Calu3 (cell line): ENCODE measurements at places on chromosomes 3 and 15.
A peak's percentile ranks its signal among the peaks of the same experiment; 100 is the strongest.

DNA sequence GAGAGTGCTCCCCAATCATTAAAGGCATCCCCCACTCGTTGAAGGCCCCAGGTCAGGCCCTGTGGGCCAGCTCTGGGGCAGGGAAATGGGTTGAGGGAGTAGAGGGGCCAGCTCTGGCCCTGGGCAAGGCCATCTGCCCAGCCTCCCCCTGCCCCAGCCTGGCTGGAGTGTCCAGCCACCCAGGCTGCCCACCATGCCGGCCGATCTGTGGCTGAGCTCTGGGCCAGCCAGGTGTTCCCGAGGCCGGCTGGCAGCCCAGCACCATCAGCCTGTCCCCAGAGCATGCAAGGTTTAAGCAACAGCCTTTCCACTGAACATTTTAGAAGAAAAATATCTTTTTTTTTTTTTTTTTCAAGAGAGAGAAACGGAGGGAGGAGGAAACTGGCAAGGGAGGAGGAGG lies 62.8 kb upstream of the LINGO1 start:
- H3K27me3 ChIP-seq = peaks cover 100% of the 10 kb centered on the region
- no peak for DNase-seq
- no peaks in the 10 kb centered on the region for H3K36me3 ChIP-seq
- H3K4me1 ChIP-seq = no peaks in the 10 kb centered on the region
- H3K4me3 ChIP-seq = no peak overlapping the region

- peaks cover 13% of the 10 kb centered on the region for H3K27me3 ChIP-seq
- H3K4me3 ChIP-seq = no peak overlapping the region
- H3K4me1 ChIP-seq = no peaks in the 10 kb centered on the region
- H3K36me3 ChIP-seq = no peaks in the 10 kb centered on the region
Observed at GRCh38 chr3:134038716-134039115, 9.0 kb upstream of the SLCO2A1 start.

DNA sequence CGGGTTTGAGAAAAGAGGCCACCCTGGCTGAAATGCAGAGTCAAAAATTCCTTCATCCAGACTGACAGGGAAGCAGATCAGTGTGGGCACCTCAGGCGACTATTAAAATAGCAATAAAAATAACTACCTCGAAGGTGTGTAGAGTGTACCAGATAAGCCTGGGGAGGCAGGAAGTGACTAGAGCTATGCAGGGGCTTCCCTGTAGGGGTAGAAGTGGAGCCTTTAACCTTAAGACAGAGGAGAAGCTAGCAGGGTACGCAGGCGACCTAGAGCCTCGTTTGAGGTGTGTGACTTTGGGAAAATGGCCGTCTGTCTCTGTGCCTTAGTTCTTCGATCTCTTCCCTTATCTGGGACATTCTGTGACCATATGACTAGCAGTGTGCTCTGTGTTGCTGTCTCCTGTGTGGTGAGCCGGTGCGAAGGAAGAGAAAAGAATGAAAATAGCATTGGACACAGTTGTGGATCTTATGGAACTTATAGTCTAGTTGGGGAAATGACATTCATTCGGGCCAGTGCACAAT lies 17.6 kb downstream of the BHLHE40 start:
- no peak overlapping the region for H3K27ac ChIP-seq
- DNase-seq = no peak
- H3K36me3 ChIP-seq = no peaks in the 10 kb centered on the region
- no peak overlapping the region for H3K4me3 ChIP-seq

GRCh38 chr3:12831301-12831866 lies 10.0 kb downstream of the RPL32 start:
- H3K36me3 ChIP-seq = peaks cover 64% of the 10 kb centered on the region
- DNase-seq = no peak
- no peak overlapping the region for H3K27ac ChIP-seq
- H3K27me3 ChIP-seq = no peaks in the 10 kb centered on the region
- H3K4me1 ChIP-seq = no peaks in the 10 kb centered on the region
- no peak overlapping the region for H3K4me3 ChIP-seq

GRCh38 chr3:155676252-155676981 lies 68.5 kb downstream of the PLCH1 start:
- no peaks in the 10 kb centered on the region for H3K36me3 ChIP-seq
- peak; percentile 20 for DNase-seq
- H3K4me1 ChIP-seq = peaks cover 12% of the 10 kb centered on the region
- no peak overlapping the region for H3K27ac ChIP-seq
